ENCODE measurements at places on chromosomes 11 and 22. TPM values are rescaled to one million over a fixed set of nuclear protein-coding genes. Genes with fewer than 3 reads are reported as not detected.

- no peak for DNase-seq
Measured at GRCh38 chr22:19877626-19878339, 23.1 kb upstream of the GNB1L start.

DNA sequence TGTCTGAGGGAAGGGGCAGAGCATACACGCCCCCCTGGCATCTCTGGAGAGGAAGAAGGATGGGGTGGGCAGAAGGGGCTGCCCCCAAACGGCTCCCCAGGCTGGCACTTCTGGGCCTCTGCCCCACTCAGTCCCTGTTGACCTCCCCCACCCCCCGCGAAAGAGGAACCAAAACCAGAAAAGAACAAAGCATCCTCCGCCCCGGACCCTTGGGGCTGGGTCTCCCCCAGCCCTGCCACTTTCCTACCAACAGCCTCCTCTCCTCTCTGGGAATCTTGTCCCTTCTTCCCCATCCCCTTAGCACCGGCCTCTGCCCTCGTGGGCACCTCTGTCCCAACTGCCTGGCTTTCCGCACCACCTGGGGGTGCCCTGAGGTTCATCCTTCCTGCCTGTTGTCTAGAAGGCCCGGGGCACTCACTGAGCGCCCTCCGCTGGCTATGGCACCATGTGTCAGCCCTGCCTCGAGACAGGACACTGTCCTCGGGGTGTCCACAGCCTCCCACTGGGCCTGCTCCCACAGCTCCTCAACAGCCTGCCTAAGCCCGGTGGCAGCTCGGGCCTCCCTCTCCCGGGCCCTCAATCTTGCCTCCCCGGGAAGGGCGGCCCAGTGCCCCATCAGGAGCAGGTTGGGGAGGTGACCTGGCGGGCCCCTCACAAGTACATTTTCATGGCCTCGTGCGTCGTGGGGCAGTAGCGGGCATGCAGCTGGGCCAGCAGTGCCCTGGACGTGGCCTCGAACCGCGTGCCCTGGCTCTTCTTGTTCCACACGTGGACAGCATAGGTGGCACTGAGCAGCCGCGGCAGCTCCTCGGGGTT is 28.2 kb downstream of the A4GALT start:
- no peak for DNase-seq

DNA sequence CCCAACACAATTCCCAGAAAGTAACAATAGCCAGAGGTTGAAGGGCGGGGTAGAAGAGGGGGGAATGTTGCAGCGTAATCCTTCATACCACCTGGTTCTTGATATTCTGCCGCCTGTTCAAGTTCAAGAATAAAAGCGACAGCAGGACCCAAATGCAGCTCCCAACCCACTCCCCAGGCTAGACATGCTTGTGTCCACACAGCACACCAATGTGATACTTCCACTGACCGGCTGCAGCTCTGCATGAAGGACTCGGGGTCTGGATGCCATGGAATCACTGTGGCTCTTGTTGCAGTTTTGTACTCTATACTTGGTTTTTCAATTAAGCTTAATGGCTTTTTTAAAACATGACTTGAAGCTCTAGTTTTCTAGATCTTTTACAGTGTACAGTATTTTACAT is 6.5 kb downstream of the SRPRA start:
- no peak for DNase-seq

DNA sequence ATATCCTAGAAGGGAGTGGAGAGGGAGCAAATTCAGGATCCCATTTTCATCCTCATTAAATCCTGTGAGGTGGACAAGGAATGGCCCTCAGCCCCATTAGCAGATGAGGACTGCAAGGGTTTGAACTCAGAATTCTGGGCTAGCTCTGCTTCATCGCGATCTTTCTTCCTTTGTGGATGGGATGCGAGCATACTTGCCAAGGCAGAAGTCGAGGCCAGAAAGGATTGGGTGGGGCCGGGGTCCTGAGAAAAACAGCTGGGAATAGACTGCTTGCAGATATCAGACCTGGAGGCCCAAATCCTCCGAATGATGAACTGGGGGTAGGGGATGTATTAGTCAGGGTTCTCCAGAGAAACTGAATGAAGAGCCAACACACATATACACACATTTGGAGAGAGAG is 179.0 kb downstream of the CHST1 start:
- DNase-seq = no peak

DNA sequence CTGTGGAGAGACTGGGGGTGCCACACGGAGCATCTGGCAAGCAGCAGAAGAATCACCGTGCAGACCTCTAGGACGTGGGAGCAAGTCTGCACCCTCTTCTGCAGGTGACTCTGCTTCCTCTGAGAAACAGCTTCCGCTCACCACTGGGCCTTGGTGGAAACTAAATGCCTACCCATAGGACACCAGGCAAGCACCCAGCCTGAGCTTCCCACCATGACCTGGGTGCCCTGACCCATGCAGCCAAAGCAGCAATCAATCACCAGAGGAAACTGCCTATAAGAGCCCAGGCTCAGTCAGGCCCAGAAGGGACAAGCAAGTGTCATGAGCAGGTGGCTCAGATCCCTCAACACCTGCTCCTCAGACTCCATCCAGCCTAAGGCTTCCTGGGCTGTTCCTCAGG is 63.4 kb downstream of the IGLL5 start:
- DNase-seq = no peak

- no peak for DNase-seq
Measured at GRCh38 chr11:65849771-65850216, 8.2 kb downstream of the CFL1 start.

GRCh38 chr11:126008956-126009355 is 53.7 kb downstream of the CDON start:
- no peak for DNase-seq

MUC6 gene
- total RNA-seq = 0.02 TPM

CSF2RB gene
- 0.10 TPM for total RNA-seq

- no peak for DNase-seq
Measured at GRCh38 chr22:48589901-48590300, 1237.8 kb downstream of the BRD1 start.

DNA sequence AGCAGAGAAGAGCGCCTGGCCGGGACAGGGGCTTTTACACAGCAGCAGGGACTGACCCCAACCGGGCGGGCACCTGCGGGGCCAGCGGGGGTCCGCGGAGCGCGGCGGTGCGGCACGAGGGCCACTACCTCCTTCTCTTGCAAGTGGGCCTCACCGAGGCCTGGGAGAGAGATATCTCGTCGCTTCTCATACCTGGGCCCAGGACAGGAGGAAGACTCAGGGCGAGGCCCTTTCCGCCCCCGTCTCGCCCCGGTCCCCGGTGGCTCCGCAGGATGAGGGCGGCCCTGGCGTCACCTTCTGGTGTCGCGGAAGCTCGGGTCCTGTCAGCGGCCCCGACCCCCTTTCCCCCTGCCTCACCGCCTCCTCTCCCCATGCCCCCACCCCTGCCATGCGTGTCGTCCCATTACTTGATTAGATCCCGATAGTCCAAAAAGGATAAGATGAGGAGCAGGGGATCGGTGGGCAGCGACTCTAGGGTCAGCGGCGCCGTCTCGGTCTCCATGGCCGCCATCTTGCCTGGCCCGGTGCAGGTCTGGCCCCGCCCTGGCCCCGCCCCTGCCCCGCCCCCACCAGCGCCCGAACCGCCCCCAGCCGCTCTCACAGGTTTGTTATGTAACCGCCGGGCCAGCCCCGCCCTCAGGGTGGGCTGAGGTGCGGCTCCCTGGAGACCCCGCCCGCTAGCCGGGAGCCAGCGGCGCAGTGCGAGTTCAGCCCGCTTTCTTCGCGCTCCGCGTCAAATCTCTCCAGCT is at the start of gene FBXO3:
FBXO3 (minus strand) TSS at position 534 of the 749 bp plus-strand sequence; CDS start at position 511, 23 bp downstream.
- peak; percentile 40 for DNase-seq

DNA sequence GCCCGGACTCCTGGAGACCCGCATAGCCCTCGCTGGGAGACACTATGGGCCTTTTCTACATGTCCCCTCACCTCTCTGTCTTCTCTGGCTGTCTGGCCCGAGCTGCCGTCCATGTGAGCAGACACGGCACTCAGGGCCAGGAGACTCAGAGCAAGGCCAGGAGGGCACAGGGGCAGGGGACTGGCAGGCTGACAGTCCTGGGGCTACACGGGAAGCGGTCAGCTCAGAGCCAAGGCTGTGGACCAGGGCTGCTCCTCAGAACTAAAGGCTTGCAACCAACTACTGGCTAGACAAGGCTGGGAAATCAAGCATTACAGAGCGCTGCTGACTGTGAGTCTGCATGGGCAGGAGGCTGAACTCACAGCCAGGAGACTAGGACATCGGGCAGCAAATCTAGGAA is 56.1 kb upstream of the CDON start:
- DNase-seq = no peak

MRGPRX4 gene
- total RNA-seq = not detected

- DNase-seq = no peak
Measured at GRCh38 chr11:72591023-72591422, 83.2 kb downstream of the PDE2A start.

- no peak for DNase-seq
Measured at GRCh38 chr22:36684841-36685240, 18.7 kb downstream of the CACNG2 start.
